ENCODE measurements at places on chromosomes 2 and 18.

DNA sequence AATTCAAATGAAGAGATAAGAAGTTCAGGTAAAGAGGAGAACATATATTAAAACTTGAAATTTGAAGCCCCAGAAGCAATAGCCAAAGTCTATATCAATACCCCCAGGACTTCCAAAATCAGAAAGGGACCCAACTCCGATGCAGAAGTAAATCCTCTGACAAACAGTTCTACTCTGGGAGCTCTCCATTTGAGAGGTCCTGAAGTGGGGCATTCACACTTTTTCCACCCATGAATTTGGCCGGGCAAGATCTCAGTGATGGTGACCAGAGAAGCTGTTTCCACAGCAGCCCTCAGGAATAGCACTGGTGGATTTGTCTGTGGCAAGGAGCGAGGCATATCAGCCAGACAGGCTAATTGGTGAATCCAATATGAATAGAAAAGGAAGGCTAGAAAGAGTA lies 313.6 kb upstream of the MC4R start:
- no peak overlapping the region for H3K4me3 ChIP-seq
- no peaks in the 10 kb centered on the region for H3K4me1 ChIP-seq
- H3K27ac ChIP-seq, result no peak overlapping the region
- H3K36me3 ChIP-seq, result no peaks in the 10 kb centered on the region

DNA sequence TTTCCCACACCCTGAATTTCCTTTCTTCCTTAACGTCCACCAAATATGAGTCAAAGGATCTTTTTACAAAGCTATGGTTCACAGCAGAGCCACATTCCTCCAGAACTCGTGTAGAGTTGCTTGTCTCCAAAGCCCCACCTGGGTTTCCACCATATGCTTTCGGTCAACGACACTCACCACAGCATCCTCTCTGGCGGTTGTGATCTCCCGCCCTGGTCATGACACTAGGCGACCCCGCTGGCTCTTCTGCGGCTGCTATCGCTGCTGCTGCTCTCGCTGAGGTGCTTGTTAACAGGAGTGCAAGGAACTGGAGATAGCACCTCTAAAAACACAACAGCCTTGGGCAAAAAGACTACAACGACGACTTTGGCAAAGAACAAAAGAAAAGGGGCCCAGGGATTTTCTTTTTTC lies 340 bp downstream of the SLC40A1 start:
- DNase-seq, result peak; percentile 57
- H3K27ac ChIP-seq, result no peak overlapping the region
- peak overlapping the region; percentile 60 for H3K4me3 ChIP-seq
- peaks cover 57% of the 10 kb centered on the region for H3K27me3 ChIP-seq
- H3K36me3 ChIP-seq, result no peaks in the 10 kb centered on the region

- peaks cover 14% of the 10 kb centered on the region for H3K36me3 ChIP-seq
- no peak overlapping the region for H3K4me3 ChIP-seq
- no peak for DNase-seq
- no peak overlapping the region for H3K27ac ChIP-seq
- no peaks in the 10 kb centered on the region for H3K27me3 ChIP-seq
Observed at GRCh38 chr2:21330786-21331391, 207.1 kb downstream of the TDRD15 start.

DNA sequence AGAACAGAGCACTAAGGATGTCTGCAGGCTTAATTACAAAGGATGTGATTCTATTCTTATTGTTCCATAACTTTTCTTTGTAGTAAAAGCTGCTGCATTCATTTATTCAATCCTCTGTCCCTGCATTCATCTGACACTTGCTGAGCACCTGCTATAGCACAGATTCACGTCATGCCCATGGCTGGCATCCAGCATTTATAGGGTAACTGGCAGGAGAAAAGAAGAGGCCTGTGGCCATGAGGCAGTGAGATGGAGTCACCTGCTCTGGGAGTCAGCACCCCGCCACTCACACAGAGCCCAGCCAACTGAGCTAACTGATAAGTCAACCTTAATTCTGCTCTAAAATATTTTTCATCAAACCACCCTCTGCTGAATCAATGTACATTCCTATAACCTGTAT lies 18.3 kb upstream of the CDC42EP3 start:
- no peak overlapping the region for H3K27ac ChIP-seq
- H3K36me3 ChIP-seq, result no peaks in the 10 kb centered on the region
- no peaks in the 10 kb centered on the region for H3K27me3 ChIP-seq
- no peaks in the 10 kb centered on the region for H3K4me1 ChIP-seq
- DNase-seq, result no peak
- no peak overlapping the region for H3K4me3 ChIP-seq

DNA sequence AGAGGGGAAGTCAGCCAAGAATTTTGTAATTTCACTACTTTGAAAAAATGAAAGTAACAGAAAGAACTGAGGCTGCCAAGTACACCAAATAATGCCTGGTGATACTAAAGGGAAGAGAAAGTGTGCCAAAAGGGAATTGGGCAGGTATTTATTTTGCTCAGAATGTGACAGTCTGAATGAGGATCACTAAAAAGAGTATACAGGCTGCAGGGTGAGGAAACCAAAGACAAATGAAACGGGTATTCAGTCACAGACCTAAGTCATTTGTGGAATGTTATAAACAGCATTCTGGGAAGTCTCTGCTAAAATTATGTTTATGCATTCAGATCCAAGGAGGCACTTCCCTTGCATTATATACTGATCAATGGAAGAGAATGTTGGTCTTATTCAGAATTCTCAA lies 418.6 kb upstream of the SLC39A10 start:
- no peak overlapping the region for H3K4me3 ChIP-seq
- no peak for DNase-seq
- H3K27ac ChIP-seq, result no peak overlapping the region
- H3K27me3 ChIP-seq, result no peaks in the 10 kb centered on the region
- H3K4me1 ChIP-seq, result no peaks in the 10 kb centered on the region

All from H9 (cell line).